Upper lobe of left lung (tissue), 6 donors: ENCODE measurements at places on chromosomes 1 and 21. TPM values are rescaled to one million over a fixed set of nuclear protein-coding genes. Genes with fewer than 3 reads are reported as not detected.

- DNase-seq = peak; percentile 52
Measured at GRCh38 chr1:210597555-210598134, 268.9 kb downstream of the HHAT start.

- no peak for DNase-seq
Measured at GRCh38 chr1:228030451-228031201, 23.8 kb downstream of the WNT3A start.

DNA sequence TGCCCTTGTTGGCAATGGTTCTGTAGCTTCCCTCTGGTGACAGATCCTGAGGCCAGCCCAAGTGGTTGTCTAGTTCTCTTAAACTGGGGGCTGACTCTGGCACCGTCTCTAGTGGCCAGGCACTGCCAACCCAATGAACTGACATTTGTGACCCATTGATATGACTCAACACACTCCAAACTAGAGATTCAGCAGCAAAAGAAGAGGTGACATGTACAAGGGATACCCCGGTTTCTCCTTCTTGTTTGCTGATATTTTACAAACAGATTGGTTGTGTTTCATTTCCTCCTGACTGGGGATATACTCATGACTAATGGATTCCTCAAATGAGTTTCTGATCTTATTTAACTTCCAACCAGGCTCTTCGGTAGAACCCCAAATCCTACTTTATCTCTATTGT is 65.9 kb upstream of the DNAJC6 start:
- no peak for DNase-seq

Gene PHTF1
- 42.3 TPM for total RNA-seq

DNA sequence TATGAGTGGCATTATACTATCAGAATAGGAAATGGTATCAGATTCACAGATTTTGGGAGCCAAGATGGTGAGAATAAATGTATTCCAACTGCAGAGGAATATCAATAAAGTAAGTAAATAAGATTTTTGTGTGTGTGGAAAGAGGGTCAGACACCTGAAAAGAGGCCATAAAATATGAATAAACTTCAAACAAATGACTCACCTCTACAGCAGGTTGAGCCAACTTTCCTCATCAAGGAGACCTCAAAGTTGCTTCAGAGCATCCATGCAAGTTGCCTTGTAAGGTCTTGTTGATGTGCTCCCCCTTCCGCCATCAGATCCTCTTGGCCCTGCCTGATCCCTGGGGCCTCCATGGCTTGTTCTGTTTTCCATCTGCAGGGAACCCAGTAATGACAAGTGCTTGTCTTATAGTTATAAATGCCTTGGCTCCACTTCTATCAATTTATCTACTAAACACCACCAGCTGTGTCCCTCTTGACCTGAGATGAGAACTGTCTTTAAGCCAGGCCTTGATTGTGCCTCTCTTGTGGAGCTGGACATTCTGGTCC is 775.6 kb downstream of the LTN1 start:
- no peak for DNase-seq

Gene APOBEC4
- 0.20 TPM for total RNA-seq

Gene LMO4
- 44.8 TPM for total RNA-seq

DNA sequence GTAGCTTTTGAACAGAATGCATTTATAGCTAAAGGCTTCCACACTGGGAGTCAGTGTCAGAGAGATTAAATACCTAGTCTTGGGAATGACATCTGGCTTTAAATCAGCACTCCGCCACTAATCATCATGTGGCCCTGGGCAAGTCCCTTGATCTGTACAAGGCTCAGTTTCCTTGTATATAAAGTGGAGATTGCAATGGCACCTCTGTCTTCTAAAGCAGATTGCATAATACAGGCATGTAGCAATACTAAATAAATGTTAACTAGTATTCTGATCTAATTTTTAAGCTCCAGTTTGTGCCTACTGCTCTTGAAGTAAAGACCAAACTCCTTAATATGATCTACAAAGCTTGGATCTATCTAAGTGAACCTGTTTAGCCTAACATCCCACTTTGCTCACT is 249.4 kb downstream of the PLPP3 start:
- DNase-seq = no peak

- DNase-seq = no peak
Measured at GRCh38 chr1:219582865-219583264, 30.0 kb downstream of the ZC3H11B start.

Gene KCND3
- 3.0 TPM for total RNA-seq

GRCh38 chr1:14728516-14728915 is 130.0 kb downstream of the KAZN start:
- no peak for DNase-seq

Gene KRTAP19-1
- not detected for total RNA-seq

GRCh38 chr1:164021813-164022212 is 537.2 kb upstream of the PBX1 start:
- DNase-seq = no peak
